Stimulated activated naive CD8-positive, alpha-beta T cell treated with anti-CD3 and anti-CD28 coated beads, Interleukin-15, amount 100 ng/mL, for 72 hours (primary cell): ENCODE measurements at places on chromosomes 4 and X.

DNA sequence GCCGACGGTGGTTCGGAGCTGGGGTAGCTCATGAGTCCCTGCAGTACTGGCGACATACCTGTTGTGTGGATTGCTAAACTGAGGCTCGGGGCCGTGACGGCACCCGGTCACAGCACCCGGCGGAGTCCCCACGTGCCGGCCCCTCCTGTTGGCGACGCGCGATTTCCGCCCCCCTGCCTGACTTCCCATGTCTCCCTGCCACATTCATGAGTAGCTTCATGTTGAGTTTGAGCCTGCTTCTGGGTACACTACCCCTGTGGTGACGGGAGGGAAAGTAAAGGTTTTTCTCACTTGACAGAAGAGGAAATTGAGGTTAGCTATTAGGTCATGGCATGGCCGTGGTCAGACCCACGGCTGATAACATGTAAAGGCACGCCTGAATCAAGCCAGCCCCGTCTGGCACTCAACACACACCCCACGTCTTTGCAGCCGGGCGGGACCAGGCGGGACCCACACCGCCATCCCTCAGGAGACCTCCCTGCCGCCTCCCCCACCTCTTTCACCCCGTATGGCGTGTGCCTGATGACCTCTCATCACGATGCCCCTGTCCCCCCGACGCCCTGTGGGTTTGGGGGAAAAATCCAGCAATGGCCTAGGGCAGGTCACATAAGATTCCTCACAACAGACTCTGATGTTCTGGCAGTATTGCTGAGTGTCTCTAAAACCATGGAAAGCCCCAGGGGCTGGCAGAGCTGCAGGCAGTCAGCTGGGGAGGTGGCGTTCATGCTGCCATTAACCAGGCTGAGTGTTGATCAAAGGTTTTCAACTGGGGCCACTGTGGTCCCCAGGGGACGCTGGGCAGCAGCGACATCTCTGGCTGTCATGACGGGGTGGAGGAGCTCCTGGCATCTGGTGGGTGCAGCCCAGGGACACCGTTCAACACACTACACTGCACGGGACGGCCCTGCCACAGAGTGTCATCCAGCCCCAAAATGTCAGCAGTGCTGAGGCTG is 29.2 kb downstream of the P2RY8 start:
- DNase-seq = peak; percentile 39

GRCh38 chr4:177566691-177567090 is 124.5 kb upstream of the AGA start:
- no peak for DNase-seq

DNA sequence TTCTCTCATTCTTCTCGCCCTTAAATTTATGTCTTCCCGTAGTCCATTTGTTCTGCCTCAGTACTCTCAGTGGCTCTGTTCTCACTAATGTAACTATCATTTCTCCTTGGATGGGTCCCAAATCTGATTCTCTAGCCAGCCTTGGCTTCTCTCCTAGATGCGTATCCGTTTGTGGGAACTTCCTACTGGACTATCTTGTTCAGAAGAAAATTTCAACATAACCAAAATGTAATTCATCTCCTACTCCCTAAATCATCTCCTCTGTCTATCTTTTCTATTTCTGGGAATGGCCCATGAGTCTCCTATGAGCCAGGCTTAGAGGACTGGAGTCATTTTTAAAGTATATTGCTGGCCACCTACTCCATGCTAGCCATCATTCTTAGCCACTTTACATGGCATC is 4.4 kb upstream of the C4orf36 start:
- no peak for DNase-seq

DNA sequence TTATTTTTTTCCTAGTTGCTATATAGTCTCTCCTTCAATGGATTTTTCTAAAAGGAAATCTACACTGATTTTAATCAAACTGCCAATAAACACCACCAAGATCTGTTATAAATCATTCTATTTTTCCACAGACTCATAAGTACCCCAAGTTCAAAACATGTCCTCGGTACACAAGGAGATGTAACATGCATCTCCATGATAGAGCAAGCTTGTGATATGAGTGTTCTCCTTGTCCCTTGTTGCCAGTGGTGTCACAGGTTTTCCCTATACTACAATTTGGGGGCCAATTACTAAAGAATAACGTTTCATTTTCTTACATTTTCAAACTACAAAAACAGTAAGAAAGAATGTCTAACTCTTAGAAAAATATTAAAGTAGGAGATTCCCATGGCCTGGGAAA is 491 bp downstream of the ARHGEF6 start:
- DNase-seq = no peak

DNA sequence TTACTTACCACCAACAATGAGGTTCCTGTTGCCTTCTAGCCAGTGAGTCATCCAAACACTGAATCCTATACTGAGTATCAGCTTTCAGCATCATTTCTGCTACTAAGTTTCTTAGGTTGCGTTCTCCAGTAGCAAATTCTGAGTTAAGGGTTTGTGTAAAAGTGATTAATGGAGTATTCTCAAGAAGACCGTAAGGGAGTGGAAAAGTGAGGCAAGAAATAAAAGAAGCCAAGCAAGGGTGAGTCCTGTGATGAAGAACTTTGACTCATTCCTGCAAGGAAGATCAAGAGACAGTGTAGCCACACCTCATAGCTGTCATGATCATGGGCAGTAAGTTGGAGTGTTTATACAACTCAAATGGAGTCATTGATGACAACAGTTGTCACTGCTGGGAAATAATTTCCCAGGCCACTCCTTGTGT is 446.2 kb downstream of the RAPGEF2 start:
- DNase-seq = no peak

DNA sequence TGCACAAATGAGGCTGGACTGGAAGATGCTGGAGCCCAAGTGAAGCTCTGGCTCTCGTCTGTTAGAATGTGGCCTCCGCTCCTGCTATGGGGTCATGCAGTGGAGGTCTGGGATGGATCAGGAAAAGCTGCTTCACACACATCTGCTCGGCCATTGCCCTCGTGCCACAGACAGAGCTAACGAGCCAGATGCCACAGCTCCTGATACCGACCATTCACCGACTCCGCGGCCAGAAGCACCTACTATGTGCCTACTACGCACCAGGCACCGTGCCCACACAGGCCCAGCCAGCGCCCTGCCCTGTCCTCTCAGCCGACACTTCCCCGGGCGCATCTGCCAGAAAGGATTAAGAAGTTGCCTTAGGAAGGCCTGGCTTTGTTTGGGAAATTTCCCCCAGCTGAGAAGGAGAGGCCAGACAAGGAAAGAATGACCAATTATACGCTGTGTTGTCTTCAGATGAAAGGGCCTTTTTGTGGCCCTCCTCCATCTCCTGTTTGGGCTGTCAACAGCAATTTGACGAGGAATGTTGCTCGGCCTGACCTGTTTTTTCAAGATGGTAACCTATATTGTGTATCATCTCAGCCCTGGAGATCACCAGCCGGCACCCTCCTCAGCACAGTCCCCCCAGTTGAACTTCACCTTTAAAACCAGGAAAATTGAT is 34.3 kb downstream of the HMX1 start:
- no peak for DNase-seq

GRCh38 chrX:115138040-115138439 is 51.2 kb upstream of the RBMXL3 start:
- no peak for DNase-seq

- no peak for DNase-seq
Observed at GRCh38 chrX:77793946-77794345, 7.9 kb upstream of the ATRX start.

- DNase-seq = peak; percentile 45
Observed at GRCh38 chrX:16786791-16787735, 797 bp downstream of the TXLNG start.

- DNase-seq = peak; percentile 56
Observed at GRCh38 chrX:71111141-71111843, at the start of gene IL2RG. TSS of gene IL2RG (minus strand) at chrX:71111577. CDS start at chrX:71111539, 38 bp downstream.
